ENCODE measurements at places on chromosomes 11 and 22.
A peak's percentile ranks its signal among the peaks of the same experiment; 100 is the strongest.

DNA sequence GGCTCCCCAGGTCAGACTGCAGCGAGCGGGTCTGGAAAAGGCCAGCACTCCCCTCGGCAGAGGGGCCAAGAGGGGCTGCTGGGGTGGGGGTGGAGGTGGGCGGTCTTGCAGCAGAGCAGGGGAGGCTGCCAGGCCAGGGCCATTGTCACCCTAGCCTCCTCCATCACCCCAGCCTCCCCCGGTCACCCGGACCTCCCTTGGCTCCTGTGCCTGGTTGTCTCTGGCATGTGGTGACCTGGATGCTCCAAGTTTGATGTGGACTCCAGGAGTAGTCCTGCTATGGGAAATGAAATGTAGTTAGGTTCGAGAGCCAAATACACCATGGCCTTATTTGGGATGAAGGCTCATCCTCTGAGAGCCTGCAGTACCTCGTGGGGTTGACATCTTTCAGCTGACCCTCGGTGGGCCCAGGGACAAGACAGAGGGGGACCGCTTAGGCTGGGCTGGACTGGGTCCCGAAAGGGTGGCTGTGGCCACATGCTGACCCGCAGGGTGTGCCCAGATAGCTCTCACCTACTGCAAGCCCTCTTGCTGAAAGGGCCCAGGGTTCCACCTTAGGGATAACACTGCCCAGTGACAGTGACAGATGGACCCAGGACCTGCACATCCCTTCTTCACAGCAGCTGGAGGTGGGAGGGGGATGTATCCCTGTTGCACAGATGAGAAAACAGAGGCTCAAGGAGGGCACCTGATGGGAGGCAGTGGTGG is 24.1 kb downstream of the MRGPRD start:
- DNase-seq = no peak

DNA sequence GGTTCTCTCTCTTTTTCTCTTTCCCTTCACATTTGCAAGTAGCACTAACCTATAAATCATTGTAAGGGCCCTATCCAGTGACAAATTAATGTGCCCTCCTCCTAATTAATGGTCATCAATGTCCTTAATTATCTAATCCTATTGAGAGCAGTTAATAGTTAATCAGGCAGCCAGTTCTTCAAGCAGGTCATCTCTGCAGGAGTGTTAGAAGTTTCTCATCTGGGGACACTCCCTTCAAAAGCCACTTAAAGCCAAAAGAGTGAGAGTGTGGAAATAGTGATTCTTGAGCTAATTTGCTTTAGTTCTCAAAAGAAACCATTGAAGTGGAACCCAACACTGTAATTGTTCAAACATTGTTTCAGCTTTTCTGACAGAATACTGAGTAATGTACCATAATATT is 141.6 kb downstream of the ELP4 start:
- no peak for DNase-seq

DNA sequence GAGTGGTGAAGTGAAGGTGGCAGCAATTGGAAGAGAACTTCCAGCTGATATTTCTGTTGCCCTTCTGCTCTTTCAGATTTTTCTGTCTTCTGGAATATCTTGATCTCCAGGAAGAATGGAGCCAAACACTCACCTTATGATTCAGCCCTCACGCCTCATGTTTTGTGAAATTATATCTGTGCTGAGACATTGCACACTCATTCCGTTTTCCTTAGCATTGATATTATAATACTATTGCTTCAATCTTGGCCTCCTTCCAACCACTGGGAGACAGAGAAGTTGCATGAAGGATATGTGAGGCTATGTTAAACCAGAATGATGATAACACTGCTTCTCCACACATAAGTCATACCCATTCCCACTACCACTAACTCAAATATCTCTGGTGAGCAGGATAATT is 177.9 kb downstream of the ETS1 start:
- DNase-seq = no peak

GRCh38 chr11:113474362-113475159 is 637 bp downstream of the DRD2 start:
- DNase-seq = peak; percentile 95

GRCh38 chr11:9625728-9626127 is 38.1 kb upstream of the SWAP70 start:
- no peak for DNase-seq

GRCh38 chr11:2529636-2530035 is 84.8 kb downstream of the KCNQ1 start:
- DNase-seq = no peak

- no peak for DNase-seq
These were observed 11.4 kb downstream of the SLC6A5 start for GRCh38 chr11:20610825-20611224.
